Caki2 (cell line): ENCODE measurements at places on chromosomes 1 and 21.

- DNase-seq: no peak
Measured at GRCh38 chr1:214384373-214385079, 103.6 kb downstream of the SMYD2 start.

GRCh38 chr1:160423966-160424365 lies 23.6 kb downstream of the VANGL2 start:
- DNase-seq: no peak

GRCh38 chr1:33241866-33242265 lies 14.4 kb upstream of the ZNF362 start:
- DNase-seq: no peak

DNA sequence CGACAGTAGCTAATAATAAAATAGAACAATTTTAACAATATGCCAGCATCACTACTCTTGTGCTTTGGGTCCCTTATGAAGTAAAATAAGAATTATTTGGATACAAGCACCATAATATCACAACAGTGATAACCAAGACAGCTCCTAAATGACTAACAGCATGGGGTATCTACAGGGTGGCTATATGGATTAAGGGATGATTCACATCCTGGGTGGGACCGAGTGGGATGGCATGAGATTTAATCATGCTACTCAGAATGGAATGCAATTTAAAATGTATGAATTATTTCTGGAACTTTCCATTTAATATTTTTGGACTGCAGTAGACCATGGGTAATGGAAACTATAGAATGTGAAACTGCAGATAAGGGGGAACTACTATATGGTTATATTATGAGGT lies 28.1 kb upstream of the B3GALNT2 start:
- DNase-seq: no peak

GRCh38 chr1:172498857-172499256 lies 34.1 kb upstream of the SUCO start:
- DNase-seq: no peak

DNA sequence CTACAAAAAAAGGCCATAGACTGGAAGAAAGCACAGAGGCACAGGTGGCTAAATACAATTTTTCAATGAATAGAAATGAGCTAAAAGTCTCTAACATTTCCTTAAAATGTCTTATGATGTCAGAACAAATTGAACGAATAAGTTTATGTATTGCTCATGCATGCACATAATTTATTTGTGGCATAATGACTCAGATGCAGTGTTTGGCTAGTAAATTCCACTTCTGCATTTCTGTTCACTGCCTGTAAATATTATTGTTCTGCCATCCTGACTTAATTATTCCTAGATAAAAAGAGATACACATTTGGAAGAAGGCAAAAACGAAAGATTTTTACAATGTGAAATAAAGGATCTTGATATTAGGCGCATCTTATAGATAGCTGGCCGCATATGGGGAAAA lies 26.6 kb upstream of the EXO1 start:
- DNase-seq: no peak
